ENCODE measurements at places on chromosomes 5 and 9.

- DNase-seq, result no peak
These were observed 89.5 kb downstream of the EGFLAM start for GRCh38 chr5:38347896-38348295.

GRCh38 chr5:54655761-54656160, 138.2 kb downstream of the SNX18 start:
- DNase-seq, result no peak

DNA sequence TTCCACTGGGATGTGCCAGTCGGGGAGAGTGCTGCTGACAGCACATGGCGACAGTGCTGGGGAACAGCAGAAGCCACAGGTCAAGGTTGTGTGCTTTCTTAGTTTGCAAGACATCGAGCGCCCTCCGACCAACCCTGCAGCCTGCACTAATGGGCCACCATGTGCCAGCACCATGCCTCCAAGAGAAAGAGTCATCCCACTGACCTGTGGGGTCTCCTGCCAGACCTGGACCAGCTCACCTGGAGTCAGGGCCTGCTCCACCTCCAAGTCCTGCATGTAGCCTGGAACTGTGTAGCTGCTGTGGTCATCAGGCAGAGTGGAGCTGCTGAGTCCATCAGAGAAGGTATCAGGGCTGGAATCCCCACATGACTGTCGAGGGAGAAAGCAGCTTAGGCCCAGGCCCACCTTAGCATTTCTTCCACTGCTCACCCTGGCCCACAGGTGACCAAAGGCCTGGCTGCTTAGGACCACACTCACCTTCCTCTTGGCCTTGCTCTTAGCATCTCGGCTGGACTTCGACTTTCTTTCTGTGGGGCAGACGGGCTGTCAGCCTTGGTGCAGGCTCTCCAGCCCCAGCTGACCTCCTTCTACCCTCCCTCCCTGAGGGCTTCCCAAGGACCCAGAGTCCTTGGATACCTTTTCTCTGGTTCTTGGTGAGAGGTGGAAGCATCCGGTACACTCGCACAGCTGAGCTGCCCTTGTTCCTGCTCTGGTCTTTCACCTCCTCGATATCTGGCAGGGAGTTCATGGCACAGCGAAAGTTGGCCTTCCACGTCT, 4.1 kb downstream of the IRF1 start:
- no peak for DNase-seq

DNA sequence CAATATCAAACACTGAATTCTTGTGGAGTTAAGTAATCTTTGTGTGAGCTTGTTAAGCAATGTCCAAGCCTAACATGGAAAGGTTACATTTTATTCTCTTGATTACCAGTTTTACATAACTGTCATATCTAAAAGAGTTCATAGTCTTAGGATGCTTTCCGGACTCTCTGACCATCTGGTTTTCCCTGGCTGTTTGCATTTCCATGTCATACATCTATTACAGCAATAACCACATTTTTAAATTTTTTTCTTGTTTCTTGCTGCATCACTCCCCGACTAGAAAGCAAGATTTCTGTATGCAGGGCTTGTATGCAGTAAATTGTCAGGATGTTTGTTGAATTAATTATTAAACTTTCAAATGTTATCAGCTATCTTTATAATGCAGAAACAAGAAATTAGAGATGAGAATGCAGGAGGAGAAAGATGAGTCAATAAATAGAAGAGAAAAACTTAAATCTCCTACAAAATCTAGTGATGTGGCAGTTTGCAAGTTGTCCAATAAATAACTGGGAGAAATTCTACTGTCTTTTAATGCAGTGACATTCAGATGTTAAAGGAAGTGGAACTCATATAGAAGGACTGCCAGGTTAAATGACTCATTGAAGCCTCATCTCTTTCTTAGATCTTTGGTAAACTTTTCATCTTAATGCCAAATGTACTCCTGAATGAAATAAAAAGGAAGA, 179.6 kb upstream of the SGCD start:
- no peak for DNase-seq

DNA sequence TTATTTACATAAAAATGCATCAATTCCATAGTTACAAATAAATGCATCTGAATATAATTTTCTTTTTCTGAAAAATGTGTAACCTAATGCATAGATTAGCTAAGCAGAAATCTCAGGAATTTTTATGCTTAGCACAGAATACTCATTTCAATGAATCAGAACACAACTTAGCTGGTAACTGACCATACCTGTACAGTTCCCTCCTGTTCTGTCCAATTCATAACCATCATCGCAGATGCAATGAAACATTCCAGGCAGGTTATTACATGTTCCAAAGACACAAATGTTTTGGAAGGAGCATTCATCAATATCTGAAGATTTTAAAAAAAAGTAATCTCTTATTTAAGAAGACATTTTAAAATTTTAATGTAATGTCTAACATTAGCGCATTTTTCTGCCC, 219.4 kb downstream of the FBN2 start:
- DNase-seq, result no peak

DNA sequence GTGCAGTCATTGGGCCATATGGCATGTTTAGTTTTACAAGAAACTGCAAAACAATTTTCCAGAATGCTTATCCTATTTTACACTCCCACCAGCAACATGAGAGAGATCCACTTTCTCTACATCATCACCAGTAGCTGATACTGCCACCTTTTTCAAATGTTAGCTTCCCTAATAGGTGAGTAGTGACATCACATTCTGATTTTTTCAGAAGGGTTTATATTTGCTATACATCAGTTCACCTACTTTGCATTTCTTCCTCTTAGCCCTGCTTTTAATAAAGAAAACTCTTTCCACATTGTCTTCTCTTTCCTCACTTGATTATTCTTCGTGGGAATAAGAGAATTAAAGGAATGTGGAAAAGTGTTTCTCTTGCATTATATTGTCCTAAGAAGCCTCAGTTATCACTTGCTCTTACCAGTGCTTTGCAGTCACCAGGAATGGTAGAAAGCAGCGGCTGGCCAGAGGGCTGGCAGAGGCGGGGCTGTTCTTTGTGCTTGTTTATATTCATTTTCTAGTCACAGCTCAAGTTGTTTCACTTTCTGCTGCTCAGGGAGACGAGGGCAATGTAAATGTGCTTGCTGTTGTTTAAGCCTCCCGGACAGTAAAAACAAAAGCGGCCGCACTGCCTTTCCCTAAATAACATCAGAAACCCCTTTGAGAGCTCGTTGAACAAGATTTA, 164.8 kb downstream of the HSD17B3 start:
- DNase-seq, result no peak

All from stimulated activated CD4-positive, alpha-beta T cell treated with anti-CD3 and anti-CD28 coated beads, Interleukin-4, amount 100 ng/mL, for 4 hours (primary cell).